ENCODE measurements at places on chromosomes 3 and 15.

GRCh38 chr3:157493627-157494550 lies 9.3 kb downstream of the VEPH1 start:
- H3K4me3 ChIP-seq: no peak overlapping the region
- H3K36me3 ChIP-seq: no peaks in the 10 kb centered on the region
- DNase-seq: peak; percentile 8

- DNase-seq: no peak
- H3K27ac ChIP-seq: peak overlapping the region; percentile 1
- H3K4me3 ChIP-seq: no peak overlapping the region
- H3K36me3 ChIP-seq: peaks cover 3% of the 10 kb centered on the region
- peaks cover 70% of the 10 kb centered on the region for H3K4me1 ChIP-seq
- no peaks in the 10 kb centered on the region for H3K27me3 ChIP-seq
Measured at GRCh38 chr15:67072442-67072841, 7.0 kb downstream of the SMAD3 start.

GRCh38 chr3:107710851-107711250 lies 188.1 kb downstream of the BBX start:
- H3K4me1 ChIP-seq: no peaks in the 10 kb centered on the region
- DNase-seq: no peak
- H3K4me3 ChIP-seq: no peak overlapping the region
- no peaks in the 10 kb centered on the region for H3K27me3 ChIP-seq
- H3K36me3 ChIP-seq: peaks cover 21% of the 10 kb centered on the region
- H3K27ac ChIP-seq: no peak overlapping the region

GRCh38 chr3:38227989-38228388 lies 37.6 kb upstream of the SLC22A13 start:
- no peaks in the 10 kb centered on the region for H3K4me1 ChIP-seq
- no peak for DNase-seq
- H3K36me3 ChIP-seq: peaks cover 52% of the 10 kb centered on the region
- no peak overlapping the region for H3K27ac ChIP-seq
- no peak overlapping the region for H3K4me3 ChIP-seq

DNA sequence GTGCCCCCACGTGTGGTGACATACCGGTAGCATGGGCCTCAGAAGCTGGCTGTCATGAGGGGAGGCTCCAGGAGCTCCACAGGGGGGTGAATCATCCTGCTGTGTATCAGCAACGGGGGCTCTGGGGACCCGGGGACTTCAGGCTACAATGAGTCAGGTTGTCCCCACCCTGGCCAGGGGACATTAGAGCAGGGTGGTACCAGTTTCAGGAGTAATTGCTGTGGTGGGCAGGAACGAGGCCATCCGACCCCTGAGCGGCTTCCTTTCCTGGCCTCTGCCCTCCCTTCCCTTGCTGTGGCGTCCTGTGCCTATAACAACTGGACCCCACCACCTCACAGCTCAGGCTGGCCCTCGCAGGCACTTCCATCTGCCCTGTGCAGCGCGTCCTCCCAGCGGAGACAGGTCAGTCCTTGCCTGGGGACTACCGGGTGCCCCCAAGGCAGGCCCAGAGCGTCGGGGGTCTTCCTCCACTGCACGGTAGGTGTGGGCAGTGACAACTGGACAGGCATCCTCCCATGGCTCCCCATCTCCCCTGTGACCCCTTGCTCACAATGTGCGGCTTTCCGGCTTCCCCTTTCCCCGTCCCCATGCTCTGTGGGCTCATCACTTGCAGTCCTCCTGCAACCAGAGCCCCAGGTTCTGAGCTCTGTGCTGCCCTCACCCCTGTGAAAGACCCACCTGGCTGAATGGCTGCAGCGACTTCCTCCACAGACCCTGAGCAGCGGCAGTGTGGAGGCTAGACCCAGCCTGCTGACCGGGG lies 57.0 kb downstream of the KLF15 start:
- no peak overlapping the region for H3K27ac ChIP-seq
- no peaks in the 10 kb centered on the region for H3K36me3 ChIP-seq
- DNase-seq: no peak
- H3K27me3 ChIP-seq: no peaks in the 10 kb centered on the region

- H3K36me3 ChIP-seq: no peaks in the 10 kb centered on the region
- no peak overlapping the region for H3K4me3 ChIP-seq
- H3K4me1 ChIP-seq: peaks cover 12% of the 10 kb centered on the region
- no peak for DNase-seq
- no peaks in the 10 kb centered on the region for H3K27me3 ChIP-seq
- no peak overlapping the region for H3K27ac ChIP-seq
Measured at GRCh38 chr15:67019069-67019468, 46.3 kb upstream of the SMAD3 start.

DNA sequence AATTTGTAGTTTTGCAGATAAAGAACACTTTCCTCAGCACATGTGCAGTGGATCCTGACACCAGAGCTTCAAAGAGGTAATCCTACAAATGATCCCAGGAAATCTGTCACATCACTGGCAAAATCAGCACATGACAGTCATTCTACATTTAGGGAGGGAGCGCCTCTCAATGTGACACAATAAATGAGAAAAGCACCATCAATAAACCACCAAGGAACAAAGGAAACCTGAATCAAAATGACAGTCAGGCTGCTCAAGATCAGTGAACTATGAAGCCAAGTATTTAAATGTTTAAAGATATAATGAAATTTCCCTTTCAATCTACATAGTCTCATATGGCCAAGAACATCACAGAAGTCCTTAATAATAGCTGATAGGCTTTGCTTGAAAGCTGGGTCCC lies 119.5 kb downstream of the LRRN1 start:
- H3K36me3 ChIP-seq: no peaks in the 10 kb centered on the region
- no peaks in the 10 kb centered on the region for H3K4me1 ChIP-seq
- no peak overlapping the region for H3K4me3 ChIP-seq
- no peak for DNase-seq
- no peaks in the 10 kb centered on the region for H3K27me3 ChIP-seq

- H3K4me3 ChIP-seq: no peak overlapping the region
- DNase-seq: no peak
- H3K27me3 ChIP-seq: no peaks in the 10 kb centered on the region
- no peak overlapping the region for H3K27ac ChIP-seq
- no peaks in the 10 kb centered on the region for H3K36me3 ChIP-seq
- H3K4me1 ChIP-seq: peaks cover 6% of the 10 kb centered on the region
Measured at GRCh38 chr3:160810362-160811236, 54.6 kb downstream of the PPM1L start.

- no peaks in the 10 kb centered on the region for H3K36me3 ChIP-seq
- H3K27me3 ChIP-seq: no peaks in the 10 kb centered on the region
- no peaks in the 10 kb centered on the region for H3K4me1 ChIP-seq
- no peak for DNase-seq
- H3K27ac ChIP-seq: no peak overlapping the region
Measured at GRCh38 chr3:60095516-60095915, 1045.7 kb upstream of the CFAP20DC start.

- H3K4me1 ChIP-seq: no peaks in the 10 kb centered on the region
- no peak overlapping the region for H3K4me3 ChIP-seq
- no peak for DNase-seq
- H3K27ac ChIP-seq: no peak overlapping the region
- H3K36me3 ChIP-seq: no peaks in the 10 kb centered on the region
- H3K27me3 ChIP-seq: no peaks in the 10 kb centered on the region
Measured at GRCh38 chr3:131435000-131435399, 53.4 kb downstream of the NUDT16 start.

- H3K36me3 ChIP-seq: peaks cover 56% of the 10 kb centered on the region
- no peak overlapping the region for H3K4me3 ChIP-seq
- H3K27ac ChIP-seq: no peak overlapping the region
- H3K27me3 ChIP-seq: no peaks in the 10 kb centered on the region
Measured at GRCh38 chr15:77036537-77037387, 34.1 kb downstream of the TSPAN3 start.

DNA sequence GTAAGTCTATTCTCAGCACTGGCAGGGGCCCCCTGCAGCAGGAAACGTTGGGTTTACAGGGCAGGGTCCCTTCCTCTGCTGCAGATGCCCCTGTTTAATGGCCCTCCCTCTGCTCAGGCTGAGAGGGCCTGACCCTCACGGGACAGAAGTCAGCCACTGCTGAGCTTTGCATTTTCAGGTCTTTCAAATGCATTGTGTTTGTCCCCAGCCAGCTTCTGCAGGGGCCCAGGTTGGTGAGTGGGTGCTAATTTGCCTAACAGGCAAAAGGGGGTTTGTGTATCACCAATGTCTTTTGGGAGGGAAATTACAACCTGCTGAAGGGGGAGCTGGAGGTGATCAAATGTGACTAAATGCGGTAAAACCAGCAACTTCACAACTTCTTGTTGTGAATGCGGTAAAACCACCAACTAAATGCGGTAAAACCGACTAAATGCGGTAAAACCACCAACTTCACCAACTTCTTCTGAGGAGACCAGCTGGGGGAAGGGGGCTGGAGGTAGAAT lies 44.8 kb upstream of the UBE2E1 start:
- H3K27me3 ChIP-seq: no peaks in the 10 kb centered on the region
- no peak overlapping the region for H3K4me3 ChIP-seq
- no peaks in the 10 kb centered on the region for H3K36me3 ChIP-seq

- H3K36me3 ChIP-seq: no peaks in the 10 kb centered on the region
- no peaks in the 10 kb centered on the region for H3K4me1 ChIP-seq
- H3K27ac ChIP-seq: no peak overlapping the region
- no peak overlapping the region for H3K4me3 ChIP-seq
- no peak for DNase-seq
- H3K27me3 ChIP-seq: no peaks in the 10 kb centered on the region
Measured at GRCh38 chr15:60824196-60824595, 345.3 kb upstream of the ICE2 start.

DNA sequence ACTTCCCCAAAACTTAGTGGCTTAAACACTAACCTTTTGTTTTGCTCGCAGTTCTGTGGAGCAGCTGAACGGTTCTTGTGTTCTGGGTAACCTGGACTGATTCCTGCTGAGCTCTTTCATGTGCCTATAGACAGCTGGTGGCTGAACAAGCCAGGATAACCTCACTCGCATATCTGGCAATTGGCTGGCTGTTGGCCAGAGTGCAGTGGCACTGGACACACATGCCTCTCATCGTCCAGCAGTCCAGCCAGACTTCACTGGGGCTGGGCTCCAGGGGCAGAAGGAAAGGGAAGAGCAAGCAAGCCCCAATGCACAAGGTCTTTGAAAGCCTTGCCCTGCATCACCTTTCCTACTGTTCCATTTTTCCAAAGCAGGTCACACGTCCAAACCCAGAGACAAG lies 53.6 kb upstream of the GATA2 start:
- H3K36me3 ChIP-seq: no peaks in the 10 kb centered on the region
- no peaks in the 10 kb centered on the region for H3K4me1 ChIP-seq
- DNase-seq: no peak
- H3K27me3 ChIP-seq: no peaks in the 10 kb centered on the region
- H3K27ac ChIP-seq: no peak overlapping the region

DNA sequence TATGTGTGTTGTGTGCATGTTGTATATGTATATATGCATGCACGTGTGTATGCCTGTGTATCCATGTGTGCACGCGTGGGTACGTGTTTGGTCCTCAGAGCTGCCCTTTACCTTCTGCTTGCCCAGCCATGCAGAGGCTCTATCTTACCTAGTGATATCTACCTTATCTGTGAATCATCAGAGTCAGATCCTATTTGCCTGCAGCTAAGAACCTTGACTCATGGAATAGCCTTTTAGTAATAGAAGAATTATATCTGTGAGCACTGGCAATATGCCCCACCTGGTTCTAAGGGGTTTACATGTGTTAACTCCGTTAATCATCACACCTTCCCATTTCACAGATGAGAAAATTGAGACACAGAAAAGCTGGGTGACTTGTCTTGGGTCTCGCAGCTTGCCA lies 11.0 kb downstream of the PGPEP1L start:
- H3K4me3 ChIP-seq: no peak overlapping the region
- DNase-seq: no peak

- no peak overlapping the region for H3K27ac ChIP-seq
- H3K4me3 ChIP-seq: no peak overlapping the region
- DNase-seq: no peak
- no peaks in the 10 kb centered on the region for H3K27me3 ChIP-seq
Measured at GRCh38 chr15:60553163-60553562, 74.2 kb upstream of the ICE2 start.

DNA sequence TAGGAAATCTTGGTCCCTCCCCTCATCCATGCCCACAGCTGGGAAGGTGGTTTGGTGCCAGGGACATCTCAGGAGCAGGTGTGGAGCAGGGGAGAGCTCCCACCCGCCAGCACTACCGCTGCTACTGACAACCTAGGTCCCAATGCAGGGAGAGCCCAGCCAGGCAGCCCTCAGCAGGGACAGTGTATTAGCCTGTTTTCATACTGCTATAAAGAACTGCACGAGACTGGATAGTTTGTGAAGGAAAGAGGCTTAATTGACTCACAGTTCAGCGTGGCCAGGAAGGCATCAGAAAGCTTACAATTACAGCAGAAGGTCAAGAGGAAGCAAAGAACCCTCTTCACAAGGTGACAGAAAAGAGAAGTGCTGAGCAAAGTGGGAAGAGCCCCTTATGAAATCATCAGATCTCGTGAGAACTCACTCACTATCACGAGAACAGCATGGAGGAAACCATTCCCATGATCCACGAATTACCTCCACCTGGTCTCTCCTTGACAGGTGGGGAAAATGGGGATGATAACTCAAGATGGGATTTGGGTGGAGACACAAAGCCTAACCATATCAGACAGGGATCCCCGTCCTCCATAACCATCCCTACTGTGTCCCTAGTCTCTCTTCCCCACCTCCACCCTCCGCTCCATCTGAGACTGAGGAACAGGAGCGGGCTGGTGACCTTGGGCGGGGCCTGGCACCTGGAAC lies 218.6 kb downstream of the TBC1D2B start:
- H3K27ac ChIP-seq: no peak overlapping the region
- H3K36me3 ChIP-seq: no peaks in the 10 kb centered on the region
- H3K27me3 ChIP-seq: no peaks in the 10 kb centered on the region
- no peak overlapping the region for H3K4me3 ChIP-seq
- H3K4me1 ChIP-seq: no peaks in the 10 kb centered on the region

- no peaks in the 10 kb centered on the region for H3K36me3 ChIP-seq
- no peak overlapping the region for H3K27ac ChIP-seq
- DNase-seq: no peak
- no peaks in the 10 kb centered on the region for H3K27me3 ChIP-seq
- no peak overlapping the region for H3K4me3 ChIP-seq
- no peaks in the 10 kb centered on the region for H3K4me1 ChIP-seq
Measured at GRCh38 chr3:128215800-128216495, 62.7 kb downstream of the EEFSEC start.

DNA sequence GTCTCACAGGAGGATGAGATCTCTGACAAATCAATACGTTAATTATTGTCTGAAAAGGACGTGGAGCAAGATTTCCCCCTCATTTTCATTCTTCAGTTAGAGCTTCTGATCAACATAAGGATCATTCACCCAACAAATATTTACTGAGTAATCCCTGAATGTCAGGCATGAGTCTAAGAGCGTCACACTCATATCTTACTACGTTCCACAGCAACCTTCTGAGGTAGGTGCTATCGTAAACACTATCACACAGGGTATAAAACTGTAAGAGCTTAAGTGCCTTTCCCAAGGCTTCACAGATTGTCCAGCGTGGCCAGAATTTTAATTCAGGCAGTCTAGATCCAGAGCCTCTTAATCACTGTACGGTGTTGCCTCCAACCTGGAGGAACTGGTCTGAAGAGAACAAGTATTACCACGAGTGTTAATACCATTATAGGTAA lies 10.6 kb upstream of the TM4SF1 start:
- H3K36me3 ChIP-seq: no peaks in the 10 kb centered on the region
- H3K4me3 ChIP-seq: no peak overlapping the region
- H3K27ac ChIP-seq: no peak overlapping the region

- no peaks in the 10 kb centered on the region for H3K4me1 ChIP-seq
- H3K36me3 ChIP-seq: no peaks in the 10 kb centered on the region
- no peak overlapping the region for H3K4me3 ChIP-seq
- no peak for DNase-seq
- no peaks in the 10 kb centered on the region for H3K27me3 ChIP-seq
- no peak overlapping the region for H3K27ac ChIP-seq
Measured at GRCh38 chr15:101042320-101042719, 123.2 kb downstream of the LRRK1 start.

- no peaks in the 10 kb centered on the region for H3K4me1 ChIP-seq
- no peak for DNase-seq
- no peaks in the 10 kb centered on the region for H3K36me3 ChIP-seq
- H3K4me3 ChIP-seq: no peak overlapping the region
- no peak overlapping the region for H3K27ac ChIP-seq
- no peaks in the 10 kb centered on the region for H3K27me3 ChIP-seq
Measured at GRCh38 chr3:175748087-175748730, 889.1 kb downstream of the NAALADL2 start.
